Activated naive CD4-positive, alpha-beta T cell treated with anti-CD3 and anti-CD28 coated beads, Interleukin-2, amount 10 ng/mL, durations not matched to agents 7 days and 5 days (primary cell): ENCODE measurements at places on chromosomes 1 and 21.
A peak's percentile ranks its signal among the peaks of the same experiment; 100 is the strongest.

DNA sequence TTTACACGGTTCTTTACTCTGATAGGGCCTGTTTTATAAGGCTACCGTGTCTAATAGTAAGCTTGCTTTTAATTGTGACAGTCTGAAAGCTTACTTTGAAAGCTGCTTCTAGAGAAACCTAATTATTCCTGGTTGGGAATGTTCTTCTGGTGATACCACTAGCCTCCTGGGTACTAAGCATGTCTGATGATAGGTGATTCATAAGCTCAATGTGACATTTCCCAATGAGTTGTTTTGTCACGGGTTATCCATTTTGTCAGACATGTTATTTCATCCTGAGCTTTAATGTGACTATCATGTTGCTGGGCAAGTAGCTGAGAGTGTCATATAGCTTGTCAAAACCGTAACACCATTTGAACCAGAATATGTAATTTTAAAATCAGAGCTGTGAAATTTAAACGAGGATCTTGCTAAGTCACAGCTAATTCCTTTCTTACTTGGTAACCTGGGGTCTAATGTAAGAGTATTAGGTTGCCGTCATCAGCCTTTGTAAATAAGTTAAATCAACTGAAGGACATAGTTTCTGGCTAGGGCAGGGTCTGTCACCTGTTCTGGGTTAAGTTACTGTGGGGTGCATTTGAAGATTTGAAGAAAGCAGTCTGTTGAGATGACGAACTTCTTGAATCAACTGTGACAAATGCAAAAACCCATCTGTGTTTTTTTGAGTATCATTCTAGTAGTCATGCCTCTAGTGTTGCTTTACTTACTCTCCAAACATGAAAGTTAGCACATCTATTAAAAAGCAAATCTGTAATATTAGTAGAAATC, 529.2 kb downstream of the USP25 start:
- no peak for DNase-seq
- H3K27ac ChIP-seq, result no peak overlapping the region
- H3K4me3 ChIP-seq, result no peak overlapping the region
- no peaks in the 10 kb centered on the region for H3K4me1 ChIP-seq
- no peaks in the 10 kb centered on the region for H3K36me3 ChIP-seq
- H3K27me3 ChIP-seq, result no peaks in the 10 kb centered on the region

GRCh38 chr1:29624320-29625083, 388.2 kb downstream of the PTPRU start:
- peaks cover 8% of the 10 kb centered on the region for H3K27me3 ChIP-seq
- no peak overlapping the region for H3K4me3 ChIP-seq
- DNase-seq, result no peak
- H3K27ac ChIP-seq, result no peak overlapping the region

- DNase-seq, result no peak
- H3K36me3 ChIP-seq, result no peaks in the 10 kb centered on the region
- H3K4me1 ChIP-seq, result no peaks in the 10 kb centered on the region
- no peaks in the 10 kb centered on the region for H3K27me3 ChIP-seq
Observed at GRCh38 chr1:188782220-188782841, 1695.3 kb downstream of the BRINP3 start.

DNA sequence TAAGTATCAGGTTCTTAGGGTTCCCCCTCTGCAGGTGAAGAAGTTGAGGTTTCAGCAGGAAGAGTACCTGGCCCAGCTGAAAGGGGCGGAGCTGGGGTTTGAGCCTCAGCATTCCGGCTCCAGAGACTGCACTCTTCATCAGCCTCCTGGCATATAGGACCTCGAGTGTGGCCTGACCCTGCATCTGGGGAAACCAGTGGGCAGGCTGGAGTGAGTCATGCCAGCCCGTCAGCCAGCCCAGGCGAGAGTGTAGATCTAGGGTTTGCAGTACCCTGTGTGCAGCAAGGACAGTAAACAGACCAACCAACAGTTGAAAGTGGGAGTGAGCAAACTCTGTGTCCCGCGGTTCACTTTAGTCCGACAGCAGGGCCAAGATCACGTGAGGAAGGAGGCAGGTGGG, 14.1 kb downstream of the MFSD2A start:
- H3K4me3 ChIP-seq, result no peak overlapping the region
- H3K4me1 ChIP-seq, result peaks cover 5% of the 10 kb centered on the region
- no peak for DNase-seq
- peaks cover 2% of the 10 kb centered on the region for H3K36me3 ChIP-seq
- no peak overlapping the region for H3K27ac ChIP-seq

DNA sequence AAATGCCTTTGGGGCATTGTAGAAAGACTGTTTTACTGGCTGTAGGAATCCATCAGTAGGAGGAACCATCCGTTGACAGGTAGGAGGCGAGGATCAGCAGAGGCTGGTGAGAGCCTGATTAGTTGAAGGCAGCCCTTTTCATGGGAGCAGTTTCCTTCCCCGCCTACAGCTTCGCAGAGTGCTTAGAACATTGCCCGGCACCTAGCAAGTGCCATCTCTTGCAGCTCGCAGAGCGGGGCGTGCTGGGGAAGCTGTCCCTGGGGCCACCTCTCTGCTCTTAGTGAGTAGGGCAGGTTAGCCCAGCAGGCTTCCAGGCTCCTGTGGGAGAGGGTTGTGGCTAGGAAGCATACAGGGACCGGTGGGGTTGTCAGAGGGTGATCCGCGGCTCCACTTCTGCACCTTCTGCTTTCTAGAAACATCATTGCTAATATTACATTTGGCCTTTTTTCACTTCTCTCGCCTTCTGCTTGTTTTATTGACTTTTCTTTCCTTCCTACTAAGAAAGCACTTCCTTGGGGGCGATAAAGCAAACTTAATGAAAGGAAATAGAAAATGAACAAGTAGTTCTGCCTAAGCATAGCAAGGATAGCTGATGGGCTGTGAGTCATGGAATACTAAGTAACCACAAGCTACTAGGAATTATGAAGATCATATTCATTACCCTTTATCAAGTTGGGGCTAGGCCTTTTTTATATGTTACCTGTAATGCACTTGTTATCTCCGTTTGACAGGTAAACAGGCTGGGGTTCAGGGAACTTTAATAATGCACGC, 176.7 kb downstream of the GALNT2 start:
- H3K4me1 ChIP-seq, result peaks cover 23% of the 10 kb centered on the region
- H3K27me3 ChIP-seq, result no peaks in the 10 kb centered on the region
- peaks cover 32% of the 10 kb centered on the region for H3K36me3 ChIP-seq
- DNase-seq, result no peak

DNA sequence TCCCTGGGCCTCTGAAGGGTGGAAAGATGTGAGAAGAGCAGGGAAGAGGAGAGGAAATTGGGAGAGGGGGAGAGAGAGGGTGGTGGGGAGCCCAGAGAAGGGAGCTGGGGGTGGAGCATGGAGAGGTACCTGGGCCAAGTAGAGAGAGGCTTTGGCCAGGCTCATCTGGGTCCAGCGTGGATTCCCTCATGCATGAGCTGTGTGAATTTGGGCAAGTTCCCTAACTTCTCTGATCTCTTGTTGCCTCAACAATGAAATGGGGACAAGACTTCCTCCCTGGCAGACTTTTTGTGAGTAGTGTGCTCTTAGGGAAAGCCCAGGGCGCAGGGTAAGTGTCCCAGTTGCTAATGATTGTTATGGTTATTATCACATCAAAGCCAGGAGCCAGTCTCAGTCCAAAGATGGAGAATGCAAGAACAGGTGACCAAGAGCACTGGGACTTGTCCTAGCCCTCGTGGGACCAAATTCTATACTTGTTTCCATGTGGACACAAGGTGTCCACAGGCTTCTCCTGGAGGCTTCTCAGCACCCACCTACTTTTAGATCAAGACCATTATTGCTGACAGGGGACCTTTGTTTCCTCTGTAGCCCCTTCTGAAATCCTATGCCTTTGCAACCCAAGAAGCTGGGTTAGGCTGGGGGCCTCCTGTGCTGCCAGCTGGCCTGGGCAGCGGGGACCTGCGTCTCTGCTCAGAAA, 13.9 kb downstream of the IL6R start:
- no peaks in the 10 kb centered on the region for H3K27me3 ChIP-seq
- no peaks in the 10 kb centered on the region for H3K36me3 ChIP-seq
- H3K27ac ChIP-seq, result peak overlapping the region; percentile 81
- H3K4me3 ChIP-seq, result no peak overlapping the region
- H3K4me1 ChIP-seq, result peaks cover 45% of the 10 kb centered on the region

GRCh38 chr21:38574895-38575575, 76.8 kb upstream of the ERG start:
- no peaks in the 10 kb centered on the region for H3K4me1 ChIP-seq
- H3K27ac ChIP-seq, result no peak overlapping the region
- H3K36me3 ChIP-seq, result no peaks in the 10 kb centered on the region
- no peak for DNase-seq
- peaks cover 7% of the 10 kb centered on the region for H3K27me3 ChIP-seq
- no peak overlapping the region for H3K4me3 ChIP-seq

GRCh38 chr1:176954242-176954641, 210.3 kb downstream of the ASTN1 start:
- DNase-seq, result no peak
- no peak overlapping the region for H3K4me3 ChIP-seq
- H3K4me1 ChIP-seq, result no peaks in the 10 kb centered on the region

GRCh38 chr1:4529446-4530165, 124.8 kb upstream of the AJAP1 start:
- DNase-seq, result no peak
- no peaks in the 10 kb centered on the region for H3K36me3 ChIP-seq
